ENCODE measurements at places on chromosomes 16 and 17.

- no peak for DNase-seq
Measured at GRCh38 chr17:49497148-49498028, 2.3 kb downstream of the NGFR start.

DNA sequence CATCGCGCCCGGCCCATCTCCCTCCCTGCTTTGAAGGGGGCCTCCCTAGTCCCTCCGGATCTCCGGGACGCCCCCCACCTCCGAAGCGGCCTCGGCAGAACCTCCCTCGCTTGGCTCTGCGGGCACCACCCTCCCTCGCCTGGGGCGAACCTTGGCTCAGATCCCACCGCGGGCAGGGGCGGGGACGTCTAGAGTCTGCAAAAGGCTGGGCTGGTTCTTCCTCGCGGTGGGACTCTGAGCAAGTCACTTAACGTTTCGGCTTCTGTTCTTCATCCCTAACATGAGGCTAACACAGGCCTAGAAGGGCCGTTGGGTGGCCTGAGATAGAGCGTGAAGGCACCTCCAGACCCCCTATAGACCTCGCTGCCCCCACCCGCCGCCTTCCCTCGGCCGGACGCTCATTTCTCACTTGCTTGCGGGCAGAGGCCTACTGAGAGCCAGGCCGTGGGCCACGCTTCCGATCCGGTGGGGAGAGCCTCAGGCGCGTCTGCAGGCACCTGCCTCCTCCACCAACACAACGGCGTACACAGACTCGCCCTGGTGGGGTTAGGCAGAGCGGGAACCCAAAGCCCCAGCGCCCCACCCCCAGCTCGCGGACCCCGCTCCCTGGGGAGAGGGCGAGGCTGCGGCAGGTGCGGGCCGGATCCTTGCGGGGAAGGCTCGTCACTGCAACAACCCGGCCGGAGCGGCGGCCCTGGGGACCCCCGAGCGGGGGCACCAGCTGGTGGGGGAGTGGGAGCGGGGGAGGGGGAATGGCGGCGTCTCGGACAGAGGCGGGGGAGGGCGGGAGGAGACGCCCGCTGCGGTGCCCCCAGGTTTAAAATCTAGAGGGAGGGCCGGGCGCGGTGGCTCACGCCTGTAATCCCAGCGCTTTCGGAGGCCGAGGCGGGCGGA, 5.4 kb downstream of the MYO1C start:
- DNase-seq: peak; percentile 76

- DNase-seq: no peak
Measured at GRCh38 chr16:86374603-86375130, 135.7 kb upstream of the FOXF1 start.

- DNase-seq: no peak
Measured at GRCh38 chr16:51651061-51651466, 500.0 kb upstream of the SALL1 start.

DNA sequence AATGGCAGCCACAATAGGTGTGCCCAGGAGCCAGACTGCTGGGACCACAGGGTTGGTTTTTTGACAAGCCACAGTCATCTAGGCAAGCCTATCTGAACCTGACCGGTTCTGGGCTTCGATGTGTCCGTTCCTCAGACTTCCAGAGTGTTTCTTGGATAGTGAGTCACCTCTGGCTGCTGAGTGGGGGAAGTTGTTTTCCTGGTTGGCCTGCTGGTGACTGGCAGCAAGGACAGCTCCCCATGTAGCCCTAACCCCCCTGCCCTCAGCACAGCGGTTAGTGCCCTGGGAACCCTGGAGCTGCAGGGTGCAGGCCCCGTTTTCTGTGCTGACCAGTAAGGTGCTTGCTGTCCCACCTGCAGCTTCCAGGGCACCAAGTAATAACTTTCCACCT, 65.5 kb downstream of the PLD6 start:
- DNase-seq: no peak

DNA sequence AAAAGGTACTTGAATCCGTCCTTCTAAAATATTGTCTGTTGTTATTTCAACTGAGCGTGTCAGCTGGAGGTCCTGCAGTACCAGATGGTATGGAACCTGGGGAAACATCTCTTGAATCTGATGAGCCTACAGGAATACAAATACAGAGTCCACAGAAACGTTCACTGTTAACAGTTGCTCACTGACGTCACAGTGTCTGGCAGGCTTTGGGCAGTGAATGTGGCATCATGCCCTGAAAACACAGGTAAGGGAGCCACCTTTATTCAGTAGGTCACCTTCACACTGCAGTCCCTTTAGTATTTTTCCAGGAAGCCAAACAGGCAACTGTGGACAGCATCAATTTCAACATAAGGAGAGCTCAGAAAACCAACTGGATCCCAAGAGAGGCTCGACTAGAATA, 56.1 kb downstream of the AMFR start:
- DNase-seq: no peak

Data from T-helper 1 cell (primary cell).